Activated naive CD8-positive, alpha-beta T cell treated with anti-CD3 and anti-CD28 coated beads, Interleukin-2, amount 10 ng/mL, durations not matched to agents 7 days and 5 days (primary cell): ENCODE measurements at places on chromosomes 4 and X. TPM values are rescaled to one million over a fixed set of nuclear protein-coding genes. Genes with fewer than 3 reads are reported as not detected.

DNA sequence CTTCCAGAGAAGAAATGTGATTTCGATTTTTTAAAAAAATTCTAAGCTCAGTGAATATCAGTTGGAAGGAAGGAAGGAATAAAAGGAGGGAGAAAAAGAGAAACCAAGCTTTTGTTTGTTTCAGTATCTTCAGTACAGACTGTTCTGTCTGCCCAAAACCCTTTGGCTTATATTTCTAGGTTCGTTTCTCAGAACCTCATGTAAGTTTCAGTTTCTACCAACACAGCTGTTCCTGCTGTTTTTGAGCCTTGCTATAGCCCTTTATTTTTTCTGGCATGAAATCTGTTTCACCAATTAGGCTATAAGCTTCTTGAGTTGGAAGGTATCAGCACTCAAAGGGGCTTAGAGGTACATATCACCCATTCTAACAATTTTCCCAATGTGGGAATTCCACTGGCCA is 157.9 kb downstream of the GBA3 start:
- DNase-seq: no peak

DNA sequence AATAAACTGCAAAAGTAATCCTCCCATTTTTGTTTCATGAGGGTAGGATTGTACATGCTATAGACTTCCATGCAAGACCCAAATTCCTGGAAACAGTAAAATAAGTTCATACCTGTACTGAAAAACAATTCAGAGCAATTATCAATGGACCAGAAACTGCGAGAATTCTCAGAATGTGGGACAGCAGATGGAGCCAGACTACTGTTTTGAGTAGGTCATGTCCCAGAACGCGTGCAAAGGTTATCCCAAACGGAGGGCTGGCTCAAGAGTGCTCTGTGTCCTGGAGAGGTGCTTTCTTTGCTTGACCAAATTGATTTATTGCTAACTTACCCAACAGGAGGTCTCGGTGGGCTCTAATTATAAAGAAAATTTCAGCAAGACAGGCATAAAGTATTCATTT is 1.7 kb upstream of the MAGEH1 start:
- no peak for DNase-seq

GRCh38 chr4:139083607-139083955 is 68.0 kb downstream of the NOCT start:
- no peak for DNase-seq

- no peak for DNase-seq
Measured at GRCh38 chr4:184838249-184839074, 12.7 kb upstream of the ACSL1 start.

DNA sequence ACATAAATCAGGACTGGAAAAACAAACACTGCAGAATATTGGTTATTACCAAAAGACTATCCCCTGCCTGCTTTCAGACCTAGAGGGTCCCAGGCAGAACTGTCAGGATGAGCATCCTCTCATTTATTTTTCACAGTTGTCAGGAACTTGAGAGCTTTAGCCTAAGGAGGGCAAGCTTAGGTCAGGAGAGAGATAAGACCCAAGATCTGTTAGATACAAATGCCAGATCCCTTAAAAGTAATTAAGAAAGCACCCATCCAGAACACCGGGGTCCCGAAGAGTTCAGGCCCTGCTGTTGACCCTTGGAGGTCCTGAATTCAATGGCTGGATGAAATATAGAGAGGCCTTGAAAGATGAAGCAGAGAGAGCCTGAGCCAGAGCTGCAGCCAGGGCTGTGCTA is 5.9 kb upstream of the MAGEB3 start:
- no peak for DNase-seq

- no peak for DNase-seq
Measured at GRCh38 chrX:84710611-84711010, 208.4 kb upstream of the HDX start.

- DNase-seq: no peak
Measured at GRCh38 chr4:79798047-79798446, 275.0 kb downstream of the ANTXR2 start.

DNA sequence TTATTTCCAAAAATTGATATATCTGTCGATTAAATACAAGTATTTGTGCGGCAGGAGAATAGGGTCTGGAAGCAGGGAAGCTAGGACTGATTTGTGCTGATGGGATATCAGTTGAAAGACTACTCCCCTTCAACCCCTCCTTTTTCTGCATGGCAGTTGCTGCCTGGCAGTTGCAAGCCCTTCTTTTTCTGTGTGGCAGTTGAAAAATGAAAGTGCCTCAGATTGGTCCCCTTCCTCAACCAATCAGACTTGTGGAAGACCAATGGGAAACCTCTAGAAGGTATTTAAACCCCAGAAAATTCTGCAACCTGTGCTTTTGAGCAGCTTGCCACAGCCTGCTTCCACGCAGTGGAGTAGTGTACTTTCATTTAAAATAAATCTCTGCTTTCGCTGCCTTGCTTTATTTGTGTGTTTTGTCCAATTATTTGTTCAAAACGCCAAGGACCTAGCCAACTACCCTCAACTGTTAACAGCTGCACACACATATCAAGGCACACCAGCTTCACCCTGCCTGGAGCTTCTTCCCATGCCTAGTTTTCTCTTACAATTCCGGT is 1.5 kb upstream of the TMA16 start:
- no peak for DNase-seq

- DNase-seq: no peak
Measured at GRCh38 chr4:89491761-89492160, 184.2 kb upstream of the GPRIN3 start.

GRCh38 chrX:115268421-115268820 is 21.1 kb upstream of the LUZP4 start:
- DNase-seq: no peak

DNA sequence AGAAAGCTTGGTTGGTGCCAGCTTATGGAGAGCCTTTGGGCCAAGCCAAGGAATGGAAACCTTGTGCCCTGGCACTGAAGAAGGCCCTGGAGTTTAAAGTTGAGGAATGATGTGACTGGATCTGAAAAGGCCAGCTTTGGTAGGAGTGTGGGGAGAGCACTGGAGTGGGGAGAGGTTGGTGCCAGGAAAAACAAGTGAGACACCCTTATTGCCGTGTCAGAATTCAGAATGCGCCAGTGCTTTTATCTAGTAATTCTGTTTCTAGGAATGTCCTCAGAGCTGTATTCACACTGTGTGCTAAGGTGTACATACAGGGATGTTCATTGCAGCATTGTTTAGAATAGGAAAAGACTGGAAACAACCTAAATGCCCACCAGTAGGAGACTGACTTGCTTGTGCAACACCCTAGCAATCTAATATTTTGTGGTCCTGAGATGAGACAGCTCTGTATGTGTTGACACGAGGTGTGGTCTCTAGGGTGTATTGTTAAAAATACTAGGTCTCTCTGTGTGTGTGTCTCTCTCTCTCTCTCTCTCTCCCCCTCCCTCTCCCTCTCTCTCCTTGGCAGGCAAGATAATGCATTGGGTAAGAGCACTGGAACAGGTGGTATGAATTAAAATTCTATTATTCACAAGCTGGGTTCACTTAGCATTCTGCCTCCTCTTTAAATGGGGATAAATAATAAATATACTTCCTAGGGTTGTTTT is 107.8 kb downstream of the GATB start:
- DNase-seq: no peak

- DNase-seq: no peak
Measured at GRCh38 chr4:107988763-107989035, 990 bp upstream of the HADH start.

DNA sequence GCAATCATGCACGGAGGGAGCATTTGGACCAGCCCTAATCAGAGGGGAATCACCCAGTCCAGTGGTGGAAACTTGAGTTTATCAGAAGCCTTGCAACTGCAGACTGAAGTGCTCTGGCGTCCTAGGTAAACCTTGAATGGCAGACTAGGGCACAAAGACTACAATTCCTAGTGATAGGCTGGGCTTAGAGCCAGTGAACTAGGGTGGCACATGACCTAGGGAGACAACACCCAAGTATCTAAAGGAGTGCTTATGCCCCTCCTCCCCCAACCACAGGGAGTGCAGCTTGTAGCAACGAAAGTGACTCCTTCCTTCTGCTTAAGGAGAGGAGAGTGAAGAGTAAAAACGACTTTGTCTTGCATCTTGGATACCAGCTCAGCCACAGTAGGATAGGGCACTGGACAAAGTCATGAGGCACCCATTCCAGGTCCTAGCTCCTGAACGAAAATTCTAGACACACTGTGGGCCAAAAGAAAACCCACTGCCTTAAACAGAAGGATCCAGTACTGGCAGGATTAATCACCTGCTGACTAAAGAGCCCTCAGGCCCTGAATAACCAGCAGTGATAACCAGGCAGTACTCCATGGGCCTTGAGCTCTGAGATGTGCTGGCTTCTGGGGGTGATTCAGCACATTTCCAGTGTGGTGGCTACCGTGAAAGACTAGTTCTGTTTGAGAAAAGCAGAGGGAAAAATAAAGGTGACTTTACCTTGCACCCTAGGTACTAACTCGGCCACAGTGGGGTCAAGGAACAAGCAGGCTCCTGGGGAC is 58.7 kb upstream of the STARD8 start:
- DNase-seq: no peak

DNA sequence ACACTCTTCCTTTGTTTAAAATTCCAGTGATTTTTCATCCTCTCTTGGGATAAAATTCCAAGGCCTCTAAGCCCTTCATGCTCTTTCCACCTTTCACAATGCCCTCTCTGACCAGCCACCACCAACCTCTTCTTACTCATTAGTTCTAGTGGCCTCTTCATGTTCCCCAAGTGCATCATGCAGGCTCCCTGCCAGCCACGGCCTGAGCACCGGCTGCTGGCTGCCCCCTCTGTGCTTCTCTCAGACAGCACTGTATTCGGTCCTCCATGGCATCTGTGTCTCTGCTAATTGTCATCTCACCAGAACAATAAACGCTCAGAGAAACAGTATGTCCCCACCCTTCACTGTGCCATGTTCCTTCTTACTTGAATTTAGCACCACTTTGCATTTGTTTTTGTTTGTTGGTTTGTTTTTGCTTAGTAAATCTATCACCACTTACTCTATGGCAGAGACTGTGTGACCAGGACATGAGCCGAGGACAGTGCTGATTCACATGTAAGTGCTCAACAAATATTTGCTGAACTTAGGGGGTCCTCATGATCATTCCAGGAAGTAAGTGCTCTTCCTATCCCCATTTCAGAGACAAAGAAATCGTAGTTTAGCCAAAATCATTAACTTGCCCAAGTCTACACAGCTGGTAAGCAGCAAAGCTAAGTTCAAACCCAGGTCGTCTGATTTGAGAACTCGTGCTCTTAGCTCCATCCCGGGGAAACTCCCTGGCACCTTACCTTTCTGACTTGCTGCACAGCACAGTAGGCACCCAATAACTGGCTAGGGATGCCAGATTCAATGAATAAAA is 77.1 kb upstream of the UCP1 start:
- no peak for DNase-seq

GRCh38 chr4:31045151-31045550 is 325.0 kb downstream of the PCDH7 start:
- DNase-seq: no peak

DNA sequence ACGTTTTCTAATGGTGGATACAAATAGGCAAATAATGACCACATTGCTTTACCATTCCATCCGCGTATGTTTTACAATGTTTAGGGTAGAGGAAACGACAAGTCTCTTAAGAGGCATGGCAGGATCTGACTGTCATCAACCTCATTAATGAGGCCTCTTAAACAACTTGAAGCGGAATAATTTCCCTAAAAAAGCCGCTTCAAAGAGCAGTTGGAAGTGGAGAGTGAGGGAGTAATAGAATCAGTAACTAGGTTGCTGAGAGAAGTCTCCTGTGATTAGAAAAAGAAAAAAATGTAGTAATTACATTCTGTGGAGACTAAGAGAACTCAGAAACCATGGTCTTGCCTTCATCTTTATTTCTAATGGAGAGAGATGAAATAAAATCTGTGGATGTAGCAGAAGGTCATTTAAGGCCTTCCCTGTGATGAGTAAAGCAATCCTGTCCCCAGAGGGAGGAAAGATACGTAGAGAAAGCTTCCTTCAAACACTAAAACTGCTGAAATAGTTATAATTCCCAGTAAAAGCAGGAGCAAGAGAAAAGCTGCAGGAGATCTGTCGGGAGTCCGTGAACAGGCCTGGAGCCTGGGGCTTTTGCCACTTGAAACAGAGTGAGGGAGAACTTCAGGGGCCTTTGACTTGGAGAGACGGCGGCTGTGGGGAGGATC is 11.1 kb upstream of the SEPSECS start:
- no peak for DNase-seq

DNA sequence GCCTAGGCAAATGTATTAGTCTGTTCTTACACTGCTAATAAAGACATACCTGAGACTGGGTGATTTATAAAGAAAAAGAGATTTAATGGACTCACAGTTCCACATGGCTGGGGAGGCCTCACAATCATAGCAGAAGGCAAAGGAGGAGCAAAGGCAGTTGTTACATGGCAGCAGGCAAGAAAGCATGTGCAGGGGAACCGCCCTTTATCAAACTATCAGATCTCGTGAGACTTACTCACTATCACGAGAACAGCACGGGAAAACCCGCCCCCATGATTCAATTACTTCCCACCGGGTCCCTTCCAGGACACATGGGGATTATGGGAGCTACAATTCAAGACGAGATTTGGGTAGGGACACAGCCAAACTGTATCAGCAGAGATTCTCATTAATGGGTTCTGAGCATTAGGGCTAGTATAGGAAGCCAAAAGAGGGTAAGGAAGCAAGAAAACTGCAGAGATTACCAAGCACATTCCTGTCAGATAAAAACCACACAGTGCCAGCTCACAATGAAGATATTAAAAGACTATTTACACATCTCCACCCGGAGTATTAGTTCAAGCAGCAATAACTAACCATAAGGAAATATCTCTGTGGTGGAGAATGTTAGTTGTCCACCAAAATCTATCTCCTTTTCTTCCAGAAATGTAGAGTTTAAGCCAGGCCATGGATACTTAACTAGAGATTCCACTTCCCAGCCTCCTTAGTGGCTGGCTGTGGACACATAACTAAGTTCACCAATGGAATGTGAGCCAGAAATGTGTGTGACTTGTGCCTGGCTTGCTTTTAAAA is 61.2 kb upstream of the HOPX start:
- no peak for DNase-seq

- DNase-seq: no peak
Measured at GRCh38 chr4:104385713-104386112, 109.0 kb downstream of the CXXC4 start.

DNA sequence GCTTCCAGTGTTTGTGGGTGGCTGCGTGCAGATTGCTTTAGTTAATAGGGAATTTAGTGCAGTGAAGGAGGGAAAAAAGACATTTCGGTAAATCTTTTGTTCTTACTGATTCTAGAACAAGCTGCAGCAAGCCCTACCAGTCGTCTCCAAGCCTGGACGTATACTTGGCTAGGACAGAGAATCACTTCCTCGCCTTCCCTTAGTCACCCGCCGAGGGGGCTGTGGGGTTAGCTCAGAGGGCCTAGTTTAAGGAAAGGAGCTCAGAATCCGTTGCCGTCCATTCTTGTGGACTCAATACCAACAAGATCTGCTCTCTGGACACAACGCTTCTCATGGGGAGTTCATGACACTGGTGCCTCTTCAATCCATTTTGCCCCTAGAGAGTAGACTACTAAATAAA is 36.3 kb upstream of the FAT1 start:
- DNase-seq: no peak

Gene ADH6
- total RNA-seq: not detected

Gene CSAG3
- total RNA-seq: not detected

Gene MAGEE1
- total RNA-seq: 7.5 TPM

Gene TLR6
- total RNA-seq: 4.8 TPM

Gene HHIP
- total RNA-seq: not detected

Gene BEX5
- 4.3 TPM for total RNA-seq

Gene CCNB3
- total RNA-seq: 1.2 TPM

Gene F8
- total RNA-seq: 7.8 TPM
